Stimulated activated CD4-positive, alpha-beta T cell treated with anti-CD3 and anti-CD28 coated beads, TNF-alpha, amount 100 ng/mL, for 1 hour (primary cell): ENCODE measurements at places on chromosomes 4 and X.

DNA sequence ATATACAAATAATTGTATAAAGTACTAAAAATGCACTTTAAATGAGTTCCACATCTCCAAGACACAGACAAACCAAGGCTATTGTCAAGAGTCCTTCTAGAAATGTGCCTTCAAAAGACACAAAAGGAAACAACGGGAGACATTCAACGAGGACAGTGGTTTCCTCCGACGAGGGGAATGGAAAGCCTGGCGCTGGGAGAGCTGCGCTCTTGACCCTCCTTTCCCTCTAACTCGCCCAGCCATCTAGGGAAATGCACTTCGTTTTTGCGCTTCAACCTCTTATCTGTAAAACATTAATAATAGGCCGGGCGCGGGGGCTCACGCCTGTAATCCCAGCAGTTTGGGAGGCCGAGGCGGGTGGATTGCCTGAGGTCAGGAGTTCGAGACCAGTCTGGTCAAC lies 37.0 kb downstream of the ZFP42 start:
- DNase-seq = no peak

DNA sequence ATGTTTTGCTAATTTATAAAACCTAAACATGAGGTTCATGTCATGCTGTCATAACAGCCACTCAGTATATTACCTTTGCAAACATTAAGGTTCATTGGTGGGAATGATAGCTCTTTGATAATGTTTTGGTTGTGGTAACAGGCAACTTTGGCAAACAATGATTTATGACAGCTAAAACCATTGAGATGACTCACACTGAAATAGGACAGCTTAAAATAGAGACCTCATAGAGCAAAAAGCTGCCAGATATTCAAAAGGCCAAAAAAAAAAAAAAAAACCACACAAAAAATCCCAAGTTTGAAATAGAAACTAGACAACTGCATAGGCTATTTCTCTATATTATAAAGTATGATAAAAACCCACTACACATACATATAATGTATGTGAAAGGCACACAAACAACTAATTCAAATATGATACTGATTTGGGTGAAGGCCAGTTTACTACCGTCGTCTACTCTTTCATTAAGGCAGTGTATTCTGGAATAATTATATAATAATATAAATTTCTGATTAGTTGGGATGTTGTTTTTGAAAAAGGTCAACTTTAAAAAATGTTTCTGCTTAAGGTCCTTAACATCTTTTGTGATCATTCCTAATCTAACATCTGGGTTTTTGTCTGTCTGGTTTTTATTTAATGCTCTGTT lies 646.0 kb upstream of the PITX2 start:
- DNase-seq = no peak

DNA sequence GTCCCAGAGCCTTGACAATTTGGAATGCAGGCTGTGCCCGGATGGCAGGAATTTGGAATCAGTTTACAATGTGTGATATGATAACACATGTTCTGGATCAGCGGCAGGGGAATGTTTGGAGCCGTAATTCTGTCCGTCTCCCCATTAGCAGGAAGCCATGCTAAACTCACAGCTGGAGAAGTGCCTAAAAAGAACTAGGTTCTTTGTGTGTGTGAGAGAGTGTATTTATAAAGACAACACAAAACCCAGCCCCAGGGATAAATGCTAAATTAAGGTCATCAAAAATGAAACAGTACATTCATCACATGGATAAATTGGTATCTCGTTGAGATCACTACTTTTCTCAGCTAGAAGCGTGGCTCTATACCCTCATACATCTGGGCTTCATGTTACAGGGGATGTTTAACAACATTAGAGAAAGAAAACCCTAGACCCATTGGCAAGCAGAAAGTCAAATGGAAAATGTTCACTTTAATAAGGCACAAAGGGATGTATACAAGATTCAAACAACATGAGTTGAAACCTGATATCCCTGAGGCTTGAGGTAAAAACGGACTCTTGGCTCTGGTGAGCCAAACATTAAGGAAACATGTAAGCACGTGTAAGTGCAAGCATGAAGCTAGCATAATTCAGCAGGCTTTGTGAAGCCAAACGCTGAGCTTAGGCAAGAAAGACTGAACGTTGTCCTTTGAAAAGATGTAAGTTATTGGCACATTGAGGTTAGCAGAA lies 18.0 kb upstream of the TMEM131L start:
- no peak for DNase-seq

DNA sequence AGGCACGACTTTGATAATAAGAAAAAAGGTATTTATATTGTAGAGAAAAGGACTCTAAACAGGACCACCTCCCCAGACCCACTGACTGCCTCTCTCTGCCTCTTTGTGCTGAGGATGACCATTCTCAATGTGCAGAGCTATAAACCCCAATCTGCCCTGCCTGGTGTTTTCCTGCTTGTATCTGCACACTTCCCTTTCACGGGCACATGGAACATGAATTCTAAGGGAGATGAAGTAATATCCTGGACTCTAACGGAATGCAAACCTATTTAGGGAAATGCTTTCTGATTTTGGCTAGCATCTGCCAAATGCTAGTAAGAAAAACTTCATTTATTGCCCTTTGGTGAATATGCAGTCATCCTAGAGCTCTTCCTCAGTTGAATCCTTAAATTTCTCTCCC lies 2.4 kb downstream of the DIPK2B start:
- DNase-seq = no peak

- DNase-seq = no peak
Measured at GRCh38 chr4:156969101-156969500, 2.5 kb downstream of the PDGFC start.

DNA sequence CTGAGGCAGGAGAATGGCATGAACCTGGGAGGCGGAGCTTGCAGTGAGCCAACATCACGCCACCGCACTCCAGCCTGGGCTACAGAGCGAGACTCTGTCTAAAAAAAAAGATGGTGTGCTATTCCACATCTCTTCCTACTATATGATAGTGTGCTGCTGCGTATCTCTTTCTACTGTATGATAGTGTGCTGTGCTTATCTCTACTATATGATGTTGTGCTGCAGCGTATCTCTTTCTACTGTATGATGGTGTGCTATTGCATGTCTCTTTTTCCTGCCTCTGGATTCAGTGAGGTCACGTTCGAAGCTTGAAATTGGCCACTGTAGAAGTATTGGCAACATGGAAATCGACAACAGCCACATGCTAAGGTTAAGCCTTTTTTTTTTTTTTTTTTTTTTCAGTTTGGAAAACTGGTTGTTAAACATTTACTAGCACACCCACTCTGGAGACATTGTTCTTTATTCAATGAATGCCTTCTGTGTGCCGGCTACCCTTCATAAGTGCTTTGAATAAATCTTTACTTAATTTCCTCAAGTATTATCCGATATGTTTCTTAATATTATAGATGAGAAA lies 31.0 kb downstream of the ARFIP1 start:
- DNase-seq = no peak

- no peak for DNase-seq
Measured at GRCh38 chr4:152828122-152828521, 48.4 kb downstream of the ARFIP1 start.

GRCh38 chr4:145482209-145483037 lies 770 bp downstream of the SMAD1 start:
- DNase-seq = peak; percentile 56

- DNase-seq = no peak
Measured at GRCh38 chrX:16014171-16014570, 109.2 kb upstream of the GRPR start.

DNA sequence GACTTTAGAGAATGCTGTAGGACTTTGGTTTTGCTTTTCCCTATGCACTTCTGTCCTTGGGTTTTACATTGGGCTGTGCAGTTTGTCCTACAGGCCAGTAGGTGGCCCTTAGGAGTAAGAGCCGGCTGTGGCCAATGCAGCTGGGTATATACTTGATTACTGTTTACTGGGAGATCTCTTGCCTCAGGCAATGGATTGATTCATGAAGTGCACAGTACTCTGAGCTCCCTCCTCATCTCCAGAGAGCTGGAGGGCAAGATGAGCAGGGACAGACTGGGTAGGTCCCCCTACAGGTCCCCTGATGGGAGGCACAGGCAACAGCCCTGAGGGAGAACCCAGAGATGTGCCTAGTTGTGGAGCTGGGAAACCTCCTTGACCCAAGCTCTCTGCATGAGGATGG lies 103.8 kb upstream of the QRFPR start:
- no peak for DNase-seq

DNA sequence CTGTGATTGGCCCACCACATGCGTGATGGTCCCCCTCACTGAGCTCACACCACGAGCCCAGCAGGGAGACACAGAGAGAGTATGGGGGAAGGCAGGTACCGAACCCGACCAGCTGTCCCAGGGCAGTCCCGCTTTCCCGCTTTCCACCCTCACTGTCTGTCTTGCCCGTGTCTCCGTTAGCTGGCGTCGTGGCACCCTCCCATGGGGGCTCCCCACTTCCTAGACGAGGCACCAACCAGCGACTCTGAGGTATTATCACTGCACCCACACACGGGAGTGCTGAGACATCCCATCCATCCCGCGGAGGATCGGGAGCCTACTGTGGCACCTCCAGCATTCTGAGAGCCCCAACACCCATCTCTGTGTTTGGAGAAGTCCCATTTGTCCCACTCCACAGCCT lies 43.0 kb upstream of the NHSL2 start:
- DNase-seq = no peak

DNA sequence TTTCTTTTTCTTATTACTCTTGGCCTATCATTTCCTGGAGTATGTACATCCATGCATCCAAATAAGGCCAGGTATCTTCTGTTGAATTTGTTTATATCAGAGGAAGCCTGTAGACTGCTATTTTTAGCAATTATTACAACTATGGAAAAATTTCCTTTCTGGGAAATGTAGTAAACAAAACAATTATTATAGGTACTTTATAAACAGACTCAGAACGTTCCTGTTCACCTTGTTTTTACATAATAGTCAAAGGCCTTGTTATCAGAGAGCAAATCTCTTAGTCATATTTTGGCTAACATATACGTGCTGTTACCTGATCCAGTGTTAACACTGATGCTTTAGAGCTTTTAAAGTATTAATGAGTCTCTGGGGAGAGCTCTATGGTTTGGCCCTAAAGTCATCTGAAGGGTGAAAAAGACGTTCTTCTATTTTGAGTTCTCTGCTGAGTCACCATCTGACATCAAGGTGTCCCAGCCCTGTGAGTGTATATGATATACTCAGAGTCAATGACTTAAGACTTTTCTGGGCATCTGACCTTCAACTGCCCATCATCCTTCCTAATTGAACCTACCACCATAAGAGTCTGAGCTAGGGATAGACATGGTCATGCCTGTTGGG lies 7.3 kb downstream of the SPARCL1 start:
- no peak for DNase-seq

DNA sequence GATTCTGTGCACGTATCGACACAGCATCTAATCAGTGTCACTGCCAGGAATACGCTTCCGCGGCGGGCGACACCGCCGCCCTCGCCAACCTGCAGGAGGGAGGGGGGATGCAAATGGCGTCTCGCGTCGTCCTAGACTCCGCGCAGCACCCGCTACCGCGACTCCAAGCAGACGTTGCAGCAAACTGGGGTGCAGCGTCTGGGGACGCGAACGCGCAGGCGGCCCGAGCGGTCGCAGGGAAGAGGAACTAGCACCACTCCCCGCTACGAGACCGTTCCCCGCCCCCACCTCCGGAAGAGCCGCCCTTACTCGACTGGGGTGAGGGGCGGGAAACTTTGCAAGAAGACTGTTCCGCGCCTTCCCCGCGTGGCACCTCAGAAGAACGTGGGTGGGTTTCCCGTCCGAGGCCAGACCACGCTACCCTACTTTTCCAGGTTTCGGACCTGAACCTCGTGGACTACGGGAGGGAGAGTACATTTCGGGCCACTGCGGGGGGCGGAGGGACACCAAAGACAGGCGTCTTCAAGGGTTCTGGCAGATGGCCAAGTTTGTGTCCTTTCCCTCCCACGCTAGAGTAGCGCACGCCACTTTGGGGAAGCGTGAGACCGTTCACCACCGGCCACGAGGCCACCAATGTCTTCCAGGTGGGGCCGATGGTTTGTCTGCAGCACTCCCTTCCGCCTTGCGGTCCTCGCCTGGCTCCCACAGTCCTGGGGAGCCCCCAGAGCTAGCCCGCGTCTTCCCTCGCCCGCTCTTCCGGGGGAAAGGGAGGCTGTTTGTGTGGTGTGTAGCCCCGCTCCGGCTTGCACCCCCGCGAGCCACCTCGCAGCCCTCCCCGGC lies 78.0 kb upstream of the BCOR start:
- DNase-seq = peak; percentile 65

- no peak for DNase-seq
Measured at GRCh38 chrX:143571521-143571920, 54.2 kb upstream of the SPANXN3 start.

DNA sequence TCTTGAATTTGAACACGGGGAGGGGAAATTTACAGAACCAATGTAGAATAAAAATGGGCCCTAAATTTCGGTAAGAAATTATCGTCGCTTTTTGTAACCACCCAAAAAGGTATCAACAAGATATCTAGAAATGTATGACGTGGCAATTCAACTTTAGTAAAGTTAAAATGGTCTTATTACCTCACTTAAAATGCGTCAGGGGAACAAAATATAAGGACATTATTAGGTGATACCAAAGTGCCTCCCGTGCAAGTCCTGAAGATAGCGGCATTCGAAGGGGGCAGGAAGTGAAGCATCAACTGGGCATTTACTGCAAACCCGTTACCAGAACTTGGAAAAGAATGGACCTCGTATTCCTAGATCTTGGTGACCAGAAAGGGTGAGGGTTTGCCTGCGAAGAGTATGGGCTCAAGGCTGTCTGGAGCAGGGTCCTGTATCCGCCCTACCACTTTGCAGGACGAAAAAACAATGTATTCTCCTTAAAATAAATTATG lies 980 bp downstream of the AP1S2 start:
- no peak for DNase-seq

DNA sequence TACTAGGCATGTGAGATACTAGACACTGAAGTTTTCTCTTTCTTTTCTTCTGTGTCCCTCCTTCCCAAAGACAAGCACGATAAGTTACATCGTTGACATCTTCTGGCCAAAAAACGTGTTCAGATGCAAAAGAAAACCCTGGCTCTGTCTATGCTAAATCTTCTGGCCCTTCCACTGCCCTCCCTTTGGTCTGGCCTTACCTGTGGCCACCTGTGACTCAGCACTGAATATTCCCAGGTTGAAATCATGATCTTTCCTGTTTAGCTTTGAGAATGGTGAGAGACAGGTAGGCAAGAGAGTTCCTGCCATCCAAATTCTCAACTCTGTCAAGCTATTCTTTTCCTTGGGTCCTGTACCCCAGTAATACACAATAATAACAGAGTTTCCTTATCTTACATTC lies 12.3 kb downstream of the CLCN5 start:
- DNase-seq = no peak

- DNase-seq = no peak
Measured at GRCh38 chr4:180261346-180261745, 1981.9 kb upstream of the TENM3 start.

DNA sequence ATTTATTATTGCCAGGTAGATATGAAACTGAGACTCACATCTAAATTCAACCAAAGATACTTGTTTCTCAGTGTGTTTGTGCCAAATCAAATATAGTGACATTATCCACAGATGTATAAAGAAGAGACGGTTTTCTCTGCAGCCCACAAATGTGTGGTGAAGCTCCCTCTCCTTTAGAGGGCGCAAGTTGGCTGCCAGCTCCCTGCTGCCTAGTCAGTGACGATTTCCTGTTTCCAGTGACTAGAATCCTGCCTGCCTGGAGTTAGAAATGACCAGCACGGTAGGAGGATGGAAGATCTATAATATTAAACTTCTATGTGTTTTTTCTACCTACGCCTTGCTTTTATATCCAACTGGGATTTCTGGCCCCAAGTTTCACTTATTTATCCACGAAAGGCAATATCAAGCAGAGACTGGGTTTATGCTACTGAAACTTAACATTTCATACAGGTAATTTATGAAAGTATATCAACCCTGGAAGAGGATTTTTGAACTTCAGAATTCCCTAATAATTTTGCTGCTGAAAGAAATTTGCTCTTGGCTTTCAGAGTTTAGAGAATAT lies 1793.7 kb upstream of the TENM3 start:
- no peak for DNase-seq
